RPMI7951 (cell line): ENCODE measurements at places on chromosomes 1 and 21. TPM values are rescaled to one million over a fixed set of nuclear protein-coding genes. Genes with fewer than 3 reads are reported as not detected.

- DNase-seq = no peak
Measured at GRCh38 chr1:175133673-175134435, 58.7 kb downstream of the KIAA0040 start.

- DNase-seq = no peak
Measured at GRCh38 chr1:208461680-208462079, 217.5 kb upstream of the PLXNA2 start.

- no peak for DNase-seq
Measured at GRCh38 chr1:50251702-50252101, 143.0 kb downstream of the ELAVL4 start.

- peak; percentile 41 for DNase-seq
Measured at GRCh38 chr1:63746129-63746864, 27.5 kb upstream of the ROR1 start.

GRCh38 chr1:165189011-165189410, 167.5 kb downstream of the LMX1A start:
- DNase-seq = no peak

GRCh38 chr1:42370876-42371549, 9.6 kb upstream of the RIMKLA start:
- DNase-seq = no peak

DNA sequence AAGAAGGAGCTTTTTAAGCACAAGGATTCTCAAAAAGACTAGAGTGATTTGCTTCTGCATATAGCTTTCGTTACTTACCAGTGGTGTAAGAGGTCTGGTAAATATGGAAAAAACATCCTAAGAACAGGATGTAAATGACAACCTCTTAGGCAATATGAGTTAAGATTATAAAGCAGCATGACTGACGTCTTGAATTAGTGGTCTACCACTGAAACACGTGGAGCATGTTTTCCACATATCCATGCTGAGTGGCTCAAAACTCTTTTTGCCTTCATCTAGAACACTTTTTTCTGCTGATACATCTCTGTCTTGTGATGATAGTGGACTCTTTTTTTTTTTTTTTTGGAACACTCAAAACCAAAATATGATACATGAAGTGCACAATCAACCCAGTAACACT, 44.6 kb downstream of the RCAN1 start:
- no peak for DNase-seq

DNA sequence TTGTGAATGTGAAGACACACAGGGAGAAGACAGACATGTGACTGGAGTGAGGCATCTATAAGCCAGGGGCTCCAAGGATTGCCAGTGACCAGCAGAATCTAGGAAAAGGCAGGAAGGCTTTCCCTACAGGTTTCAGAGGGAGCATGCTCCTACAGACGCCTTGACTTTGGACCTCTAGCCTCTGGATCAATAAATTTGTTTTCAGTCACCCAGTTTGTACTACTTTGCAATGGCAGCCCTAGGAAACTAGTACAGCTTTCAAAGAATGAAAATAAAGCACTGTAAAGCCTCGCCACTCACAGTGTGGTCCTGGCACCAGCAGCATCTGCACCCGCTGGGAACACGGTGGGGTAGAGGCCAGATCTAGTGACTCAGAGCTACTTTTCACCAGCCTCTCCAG, 510.0 kb downstream of the LTN1 start:
- no peak for DNase-seq

PLCH2 gene
- 0.12 and 0.29 TPM in 2 replicates for total RNA-seq

VTCN1 gene
- total RNA-seq = not detected in 2 replicates
